ENCODE measurements at places on chromosomes 11 and 22. TPM values are rescaled to one million over a fixed set of nuclear protein-coding genes. Genes with fewer than 3 reads are reported as not detected.

The NPAS4 gene
- 0.54 TPM for total RNA-seq

The PRG3 gene
- not detected for total RNA-seq

- H3K36me3 ChIP-seq, result no peaks in the 10 kb centered on the region
- no peak overlapping the region for H3K27ac ChIP-seq
- no peaks in the 10 kb centered on the region for H3K27me3 ChIP-seq
- H3K4me1 ChIP-seq, result no peaks in the 10 kb centered on the region
- no peak overlapping the region for H3K4me3 ChIP-seq
These were observed 80.4 kb downstream of the BARX2 start for GRCh38 chr11:129455756-129456655.

GRCh38 chr11:119691020-119691666, 37.9 kb downstream of the NECTIN1 start:
- H3K4me1 ChIP-seq, result no peaks in the 10 kb centered on the region
- H3K4me3 ChIP-seq, result no peak overlapping the region
- H3K27ac ChIP-seq, result no peak overlapping the region
- no peaks in the 10 kb centered on the region for H3K27me3 ChIP-seq
- DNase-seq, result no peak

GRCh38 chr11:14158393-14158792, 195.9 kb downstream of the SPON1 start:
- H3K4me1 ChIP-seq, result no peaks in the 10 kb centered on the region
- H3K4me3 ChIP-seq, result no peak overlapping the region
- no peaks in the 10 kb centered on the region for H3K27me3 ChIP-seq
- no peak for DNase-seq
- H3K27ac ChIP-seq, result no peak overlapping the region

- H3K27me3 ChIP-seq, result no peaks in the 10 kb centered on the region
- DNase-seq, result no peak
- H3K4me1 ChIP-seq, result no peaks in the 10 kb centered on the region
These were observed 60.1 kb downstream of the PDE3B start for GRCh38 chr11:14703731-14704130.

GRCh38 chr11:9001736-9002135, 2.1 kb downstream of the NRIP3 start:
- H3K27ac ChIP-seq, result no peak overlapping the region
- H3K27me3 ChIP-seq, result no peaks in the 10 kb centered on the region
- no peaks in the 10 kb centered on the region for H3K4me1 ChIP-seq
- H3K4me3 ChIP-seq, result no peak overlapping the region
- DNase-seq, result no peak
- H3K36me3 ChIP-seq, result no peaks in the 10 kb centered on the region

GRCh38 chr11:82986446-82986845, 84.9 kb downstream of the DDIAS start:
- H3K4me1 ChIP-seq, result no peaks in the 10 kb centered on the region
- no peak overlapping the region for H3K27ac ChIP-seq
- no peak overlapping the region for H3K4me3 ChIP-seq
- no peak for DNase-seq

All from aorta (tissue), 5 donors.